ENCODE measurements at places on chromosomes 2 and 18. TPM values are rescaled to one million over a fixed set of nuclear protein-coding genes. Genes with fewer than 3 reads are reported as not detected.

The PTPRN gene
- polyA plus RNA-seq: not detected

The IHH gene
- polyA plus RNA-seq: 12.9 TPM

The MERTK gene
- 6.2 TPM for polyA plus RNA-seq

The LANCL1 gene
- 9.6 TPM for polyA plus RNA-seq

The CXCR4 gene
- 5.8 TPM for polyA plus RNA-seq

The NYAP2 gene
- polyA plus RNA-seq: 0.03 TPM

The PIGN gene
- polyA plus RNA-seq: 3.5 TPM

The NAT8 gene
- polyA plus RNA-seq: 0.25 TPM

- DNase-seq: no peak
These were observed 51.8 kb downstream of the LPIN2 start for GRCh38 chr18:2960983-2961696.

GRCh38 chr2:44237221-44237620, 38.1 kb upstream of the SLC3A1 start:
- DNase-seq: no peak

DNA sequence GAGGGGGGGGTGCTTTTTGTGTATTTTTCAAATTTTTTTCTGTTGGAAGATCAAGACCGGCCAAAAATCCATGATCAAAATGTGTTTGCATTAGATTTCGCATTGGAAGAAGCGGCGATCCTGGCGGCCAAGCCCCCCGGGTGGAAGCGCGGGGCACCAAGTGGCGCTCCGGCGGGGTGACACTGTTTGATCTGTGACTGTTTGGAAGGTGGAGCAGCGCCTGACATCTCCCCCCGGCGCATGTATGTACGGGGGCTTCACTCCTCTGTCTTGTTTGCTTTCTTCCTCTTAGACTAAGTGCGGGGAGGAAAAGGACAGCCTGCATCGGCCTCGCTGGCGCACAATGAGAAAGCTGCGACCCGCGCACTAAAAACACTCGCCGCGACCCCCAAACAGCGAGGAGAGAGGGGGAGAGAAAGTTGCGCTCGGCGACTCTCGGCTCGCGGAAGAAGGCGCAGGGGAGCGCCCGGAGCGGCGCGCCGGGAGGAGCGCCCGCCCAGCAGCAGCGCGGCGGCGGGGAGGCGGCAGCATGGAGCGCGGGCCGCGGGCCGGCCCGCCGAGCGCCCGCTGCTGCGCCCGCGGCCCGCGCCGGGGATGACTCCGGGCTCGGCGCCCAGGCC, 515 bp downstream of the TSHZ1 start:
- DNase-seq: no peak

GRCh38 chr2:143345887-143346787, 216.9 kb downstream of the ARHGAP15 start:
- no peak for DNase-seq

- DNase-seq: peak; percentile 83
These were observed 46.3 kb downstream of the PSD4 start for GRCh38 chr2:113219889-113220641.

- no peak for DNase-seq
These were observed 150.1 kb upstream of the RMP24 start for GRCh38 chr18:35822413-35822812.

- no peak for DNase-seq
These were observed 57.7 kb downstream of the LCLAT1 start for GRCh38 chr2:30504731-30505130.

- no peak for DNase-seq
These were observed 10.0 kb upstream of the FEZ2 start for GRCh38 chr2:36607947-36608346.

GRCh38 chr2:102313025-102313424, 1.7 kb downstream of the IL1RL1 start:
- no peak for DNase-seq

- DNase-seq: no peak
These were observed 57.9 kb downstream of the COL4A3 start for GRCh38 chr2:227222292-227222691.

DNA sequence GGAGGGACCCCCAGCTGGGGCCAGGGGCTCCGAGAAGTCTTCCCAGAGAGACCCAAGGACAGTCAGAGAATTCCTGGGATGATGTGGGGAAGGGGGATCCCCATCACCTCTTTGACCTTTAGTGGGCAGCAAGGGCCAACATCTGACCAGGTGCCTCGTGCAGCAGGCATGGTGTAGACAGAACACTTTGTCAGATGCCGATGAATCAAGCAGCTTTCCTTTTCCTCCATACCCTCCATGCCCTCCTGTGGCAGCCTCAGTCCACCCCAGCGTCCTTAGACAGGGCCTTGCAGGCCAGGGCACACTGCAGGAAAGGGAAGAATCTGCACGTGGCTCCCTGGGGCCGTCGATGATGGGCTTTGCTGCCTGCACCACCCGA, 26.3 kb downstream of the GPR55 start:
- DNase-seq: peak; percentile 26

DNA sequence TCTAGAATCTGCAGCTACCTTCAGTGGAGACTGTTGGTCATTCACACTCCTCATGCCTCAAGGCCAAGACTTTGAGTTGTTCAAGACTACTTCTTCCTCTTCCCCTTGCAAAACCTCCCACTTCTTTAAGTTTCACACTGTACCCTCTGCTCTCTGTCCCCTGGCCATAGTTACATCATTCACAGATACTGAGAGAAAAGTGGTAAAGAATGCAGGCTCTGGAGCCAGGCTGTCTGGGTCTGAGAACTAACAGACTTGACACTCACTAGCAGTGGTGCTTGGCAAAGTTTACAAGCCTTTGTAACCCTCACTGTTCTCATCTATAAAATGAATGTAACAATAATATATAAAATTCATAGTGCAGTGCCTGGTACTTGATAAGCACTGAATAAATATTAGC, 61.8 kb downstream of the CDH20 start:
- no peak for DNase-seq

DNA sequence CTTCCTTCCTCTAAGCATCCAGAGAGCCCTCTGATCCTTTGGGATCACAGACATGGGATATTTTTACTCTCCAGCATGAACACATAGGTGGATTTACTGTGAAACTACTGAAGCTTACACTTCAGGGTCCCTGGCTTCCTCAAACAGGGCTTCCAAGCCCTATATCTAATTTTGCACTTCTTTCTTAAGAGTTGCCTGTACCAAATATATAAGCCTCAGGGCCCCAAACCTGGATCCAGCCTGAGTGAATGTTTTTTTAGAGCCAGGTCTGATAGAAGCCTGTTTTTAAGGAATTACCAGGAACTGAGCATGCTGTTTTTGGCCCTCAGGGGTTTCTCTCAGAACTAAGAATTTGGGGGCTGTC, 13.2 kb upstream of the KCMF1 start:
- DNase-seq: no peak

DNA sequence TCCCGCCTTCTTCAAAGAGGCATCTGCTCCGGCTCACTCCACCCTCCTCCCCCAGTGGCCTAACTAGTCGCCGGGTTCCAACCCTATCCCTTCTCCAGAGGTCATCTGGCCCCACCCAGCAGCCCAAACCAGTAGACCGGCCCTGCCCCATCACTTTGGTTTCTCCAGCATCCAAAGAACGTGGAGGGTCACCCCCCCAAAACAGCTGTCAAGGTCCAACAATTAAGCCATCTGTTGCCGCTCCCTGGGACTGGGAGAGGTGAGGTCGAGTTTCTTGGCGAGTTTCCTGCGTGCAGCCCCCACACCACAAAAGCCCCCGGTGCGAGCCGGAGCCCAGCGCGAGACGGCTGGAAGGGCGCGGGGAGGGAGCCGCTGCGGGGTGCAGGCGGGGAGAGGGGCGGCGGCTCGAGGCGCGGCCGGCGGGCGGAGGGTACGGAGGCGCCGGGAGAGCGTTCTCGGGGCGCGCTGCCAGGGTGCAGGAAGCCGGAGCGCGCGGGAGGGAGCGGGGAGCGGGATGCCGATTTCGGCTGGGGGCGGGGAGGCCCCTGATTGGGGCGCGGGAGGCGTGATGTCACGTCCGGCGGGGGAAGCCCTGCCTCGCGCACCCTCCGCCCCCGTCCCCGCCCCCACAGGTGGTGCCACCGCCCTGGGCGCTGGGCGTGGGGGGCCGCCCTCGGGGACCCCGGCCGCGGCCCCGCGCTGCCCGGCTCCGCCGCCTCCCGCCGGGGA, 571 bp upstream of the GPC1 start:
- peak; percentile 98 for DNase-seq

- no peak for DNase-seq
These were observed 29.3 kb downstream of the PIEZO2 start for GRCh38 chr18:11119959-11120587.

DNA sequence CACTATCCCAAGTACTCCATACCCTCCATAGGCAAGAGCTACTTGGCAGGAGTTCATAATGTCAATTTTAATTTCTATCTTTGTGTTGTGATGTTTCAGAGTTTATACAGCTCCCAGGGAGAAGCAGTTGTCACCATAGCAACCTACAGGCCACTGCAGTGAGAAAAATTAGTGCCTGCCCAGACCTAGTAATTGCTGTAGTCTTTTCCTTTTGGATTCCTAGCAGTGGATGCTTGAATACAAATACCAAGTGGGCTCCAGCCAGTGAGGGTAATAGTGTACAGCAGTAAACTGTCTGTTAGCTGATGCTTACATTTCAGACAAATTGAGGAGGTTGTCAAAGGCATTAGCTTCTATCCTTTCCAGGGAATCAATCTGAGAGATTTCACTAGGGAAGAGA, 26.7 kb downstream of the LHCGR start:
- DNase-seq: no peak

DNA sequence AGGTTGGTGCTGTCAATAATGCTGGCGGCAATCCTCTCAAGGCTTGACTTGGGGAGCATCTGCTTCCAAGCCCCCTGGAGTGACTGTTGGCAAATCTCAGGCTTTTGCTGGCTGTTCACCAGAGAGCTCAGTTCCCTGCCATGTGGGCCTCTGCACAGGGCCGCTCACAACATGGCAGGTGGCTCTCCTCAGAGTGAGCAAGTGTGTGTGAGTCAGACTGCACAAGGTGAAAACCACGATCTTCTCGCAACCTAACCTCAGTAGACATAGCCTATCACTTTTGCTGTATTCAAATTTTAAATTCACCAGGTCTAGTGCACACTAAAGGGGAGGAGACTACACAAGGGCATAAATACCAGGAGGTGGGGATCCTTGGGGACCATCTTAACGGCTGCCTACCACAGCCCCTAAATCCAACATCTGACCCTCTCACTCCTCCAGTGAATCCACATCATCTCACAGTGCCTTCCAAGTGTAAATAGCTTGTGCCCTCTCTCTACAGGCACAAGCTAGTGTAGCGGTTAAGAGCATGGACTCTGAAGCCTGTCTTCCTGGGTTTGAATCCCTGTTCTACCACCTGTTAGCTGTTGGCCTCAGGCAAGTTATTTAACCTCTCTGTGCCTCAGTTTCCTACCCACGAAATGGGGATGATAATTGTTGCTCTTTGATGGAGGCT, 187.7 kb upstream of the CXCR4 start:
- DNase-seq: no peak

GRCh38 chr2:188414411-188414810, 122.7 kb downstream of the GULP1 start:
- DNase-seq: no peak

DNA sequence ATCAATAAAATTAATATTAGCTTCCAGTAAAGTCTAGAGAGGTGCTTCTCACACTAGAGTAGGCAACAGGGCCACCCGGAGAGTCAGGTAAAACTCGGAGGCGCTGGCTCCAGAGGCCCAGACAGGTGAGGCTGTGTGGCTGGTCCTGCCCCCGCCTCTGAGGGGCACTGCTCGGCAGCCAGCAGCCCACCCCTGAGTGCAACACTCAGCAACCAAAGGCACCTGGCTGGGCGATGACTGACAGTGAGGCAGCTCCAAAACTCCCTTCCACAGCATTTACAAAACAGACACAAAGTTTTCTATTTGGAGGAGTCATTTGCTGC, 138.8 kb upstream of the ID2 start:
- DNase-seq: no peak
